ENCODE measurements at places on chromosomes 1 and 21.

GRCh38 chr1:64310760-64311159 lies 107.3 kb downstream of the UBE2U start:
- no peak for DNase-seq

DNA sequence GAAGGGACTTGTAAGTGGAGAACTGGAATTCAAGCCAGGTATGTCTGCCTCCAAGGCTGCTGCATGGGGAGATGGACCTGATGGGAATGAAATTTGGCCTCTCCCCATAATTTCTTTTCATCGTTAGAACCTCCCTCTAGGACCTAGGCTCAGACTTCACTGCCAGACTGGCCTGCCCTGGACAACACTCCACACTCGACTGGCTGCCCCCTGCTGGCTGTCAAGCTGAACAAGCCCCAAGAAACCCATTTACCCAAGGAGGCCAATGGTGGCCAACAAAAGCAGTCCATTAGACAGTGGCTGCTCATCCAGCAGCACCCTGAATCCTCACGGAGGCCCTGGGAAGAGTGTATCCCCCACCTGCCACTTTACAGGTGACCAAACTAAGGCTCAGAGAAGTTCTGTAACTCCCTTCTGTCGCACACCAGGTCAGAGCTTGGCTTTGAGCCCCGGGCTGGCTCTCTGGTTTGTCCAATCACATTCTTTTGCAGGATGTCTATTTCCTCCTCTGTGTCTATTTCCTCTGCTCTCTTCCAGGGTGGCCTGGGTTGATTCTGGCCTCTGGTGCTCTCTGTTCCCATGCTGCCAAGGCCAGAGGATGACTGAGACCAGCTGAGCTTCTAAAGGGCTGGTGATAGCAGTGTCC lies 3.8 kb downstream of the RNF186 start:
- no peak for DNase-seq

DNA sequence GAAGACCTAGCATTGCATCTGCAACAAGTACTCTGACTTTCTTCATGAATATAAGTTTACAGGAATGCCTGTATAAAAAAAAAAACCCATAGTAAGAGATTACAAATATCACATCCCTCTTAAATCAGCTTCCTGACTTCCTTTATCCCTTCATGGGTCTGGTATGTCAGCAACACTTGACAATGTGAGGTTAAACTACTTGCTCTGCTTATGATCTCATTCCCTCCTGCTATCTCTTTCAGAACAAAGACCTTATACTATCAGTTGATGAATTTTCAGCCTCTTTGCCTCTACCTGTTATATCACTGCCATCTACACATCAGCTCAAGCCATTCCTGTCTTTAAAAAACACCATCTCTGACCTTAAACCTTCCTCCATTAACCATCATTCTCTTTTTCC lies 130.9 kb upstream of the SAMSN1 start:
- DNase-seq = no peak

GRCh38 chr1:201500670-201501120 lies 6.2 kb downstream of the CSRP1 start:
- no peak for DNase-seq

- DNase-seq = peak; percentile 32
Observed at GRCh38 chr1:244050835-244051444, at the start of gene ZBTB18. TSS of gene ZBTB18 (plus strand) at chr1:244051283. CDS start at chr1:244051432, 149 bp downstream.

DNA sequence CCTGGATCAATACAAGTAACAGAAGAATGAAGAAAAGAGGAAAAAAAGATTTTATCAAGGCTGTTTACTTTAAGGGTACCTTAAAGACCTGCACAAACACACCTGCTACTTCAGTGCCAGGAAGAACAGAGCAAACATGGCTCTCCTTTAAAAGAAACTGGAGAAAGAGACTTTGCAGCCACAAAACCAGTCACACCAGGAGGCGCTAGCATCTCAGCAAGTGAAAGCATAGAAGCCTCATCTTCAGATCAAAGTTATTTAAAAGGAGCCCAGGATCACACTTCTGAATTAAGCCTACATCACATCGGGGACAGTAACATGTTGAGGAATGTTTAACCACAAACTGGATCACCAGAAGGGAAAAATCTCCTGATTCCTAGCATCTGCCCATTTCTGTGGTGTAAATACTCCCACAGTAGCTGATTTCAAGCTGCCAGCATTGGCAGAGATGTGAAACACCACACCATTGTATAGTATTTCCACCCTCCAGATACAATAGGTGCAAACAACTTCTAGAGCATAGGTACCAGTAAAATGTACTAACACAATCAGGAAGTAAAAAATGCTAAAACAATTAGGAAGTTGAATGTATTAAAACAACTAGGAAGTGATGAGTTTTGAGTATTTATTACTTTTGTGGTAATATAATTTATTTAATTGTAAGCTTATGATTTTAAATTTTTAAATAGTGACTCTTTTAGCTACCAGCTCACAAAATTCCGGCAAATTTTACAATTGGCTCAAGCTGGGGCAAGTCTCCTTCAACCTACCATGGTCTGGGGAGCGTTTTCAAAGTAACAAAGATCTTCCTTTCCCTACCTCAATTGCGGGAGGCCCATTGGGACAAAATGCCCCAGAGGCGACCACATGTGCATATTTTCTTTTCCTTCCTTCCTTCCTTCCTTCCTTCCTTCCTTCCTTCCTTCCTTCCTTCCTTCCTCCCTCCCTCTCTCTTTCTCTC lies 105.3 kb upstream of the CLDN14 start:
- DNase-seq = no peak

DNA sequence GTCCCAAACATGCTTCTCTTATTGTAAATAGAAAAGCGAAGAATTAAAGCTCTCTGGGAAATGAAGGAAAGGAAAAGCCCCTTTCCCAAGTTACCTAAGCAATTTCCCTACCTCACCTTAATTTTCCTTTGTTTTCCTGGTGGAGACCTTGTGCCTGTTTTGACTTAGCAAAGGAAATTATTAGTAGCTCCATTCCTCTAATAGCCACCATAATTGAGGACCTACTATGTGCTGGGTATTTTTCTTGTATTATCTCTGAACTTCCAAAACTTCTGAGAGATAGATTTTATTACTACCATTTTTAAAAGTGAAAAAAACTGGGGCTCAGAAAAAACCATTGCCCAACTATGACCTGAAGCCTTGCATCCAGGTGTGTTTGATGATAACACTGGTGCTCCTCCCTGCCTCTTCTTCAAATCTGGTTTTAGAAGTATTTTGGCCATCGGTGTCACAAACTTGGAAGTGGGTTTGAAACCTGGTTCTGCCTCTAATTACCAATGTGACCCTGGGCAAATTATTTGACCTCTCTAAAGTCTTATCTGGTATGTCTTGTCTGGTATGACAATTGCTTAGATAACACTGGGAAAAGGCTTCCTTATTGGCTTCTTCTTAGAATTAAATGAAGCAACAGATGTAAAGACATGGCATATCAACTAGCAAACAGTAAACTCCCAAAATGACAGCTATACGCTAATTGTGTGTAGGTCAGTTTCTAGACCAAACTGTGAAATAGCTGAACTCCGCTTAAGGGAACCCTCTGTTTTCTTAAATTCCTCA lies 39.5 kb downstream of the BCL9 start:
- DNase-seq = no peak

GRCh38 chr21:36686955-36687354 lies 12.0 kb upstream of the SIM2 start:
- DNase-seq = no peak

DNA sequence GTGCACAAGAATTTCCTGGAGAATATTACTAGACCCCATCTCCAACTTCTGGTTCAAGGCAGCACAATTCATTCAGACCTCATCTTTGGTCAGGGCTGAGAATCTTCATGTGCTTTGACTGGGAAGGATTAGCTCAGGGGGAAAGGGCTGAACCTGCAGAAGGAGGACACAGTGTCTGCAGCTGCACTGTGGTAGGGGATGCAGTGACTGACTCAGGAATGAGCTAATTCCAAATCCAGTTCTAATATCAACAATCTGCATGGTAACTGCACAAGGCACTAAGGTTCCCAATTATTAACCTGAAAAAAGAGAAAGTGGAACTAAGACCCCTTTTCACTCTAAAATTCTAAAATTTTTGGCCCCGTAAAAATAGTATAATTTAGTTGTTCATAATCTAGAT lies 31.6 kb downstream of the TTLL7 start:
- no peak for DNase-seq

DNA sequence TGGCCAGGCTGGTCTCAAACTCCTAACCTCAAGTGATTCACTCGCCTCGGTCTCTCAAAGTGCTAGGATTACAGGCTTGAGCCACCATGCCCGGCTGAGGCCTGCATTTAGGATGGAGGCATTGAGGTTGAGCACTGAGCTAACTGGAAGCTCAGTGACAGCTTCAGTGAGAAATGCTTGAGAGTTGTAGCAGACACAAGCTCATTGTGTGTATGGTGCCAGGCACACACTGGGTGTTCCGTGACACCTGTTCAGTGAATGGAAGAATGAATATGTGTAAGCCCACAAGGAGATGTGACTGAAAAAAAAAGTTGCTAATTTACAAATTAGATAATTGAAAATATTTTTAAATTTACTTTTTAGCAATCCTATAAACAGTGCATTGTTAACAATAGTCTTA lies 21.8 kb downstream of the LURAP1 start:
- DNase-seq = no peak

GRCh38 chr21:24870633-24871032 lies 736.6 kb downstream of the MRPL39 start:
- no peak for DNase-seq

DNA sequence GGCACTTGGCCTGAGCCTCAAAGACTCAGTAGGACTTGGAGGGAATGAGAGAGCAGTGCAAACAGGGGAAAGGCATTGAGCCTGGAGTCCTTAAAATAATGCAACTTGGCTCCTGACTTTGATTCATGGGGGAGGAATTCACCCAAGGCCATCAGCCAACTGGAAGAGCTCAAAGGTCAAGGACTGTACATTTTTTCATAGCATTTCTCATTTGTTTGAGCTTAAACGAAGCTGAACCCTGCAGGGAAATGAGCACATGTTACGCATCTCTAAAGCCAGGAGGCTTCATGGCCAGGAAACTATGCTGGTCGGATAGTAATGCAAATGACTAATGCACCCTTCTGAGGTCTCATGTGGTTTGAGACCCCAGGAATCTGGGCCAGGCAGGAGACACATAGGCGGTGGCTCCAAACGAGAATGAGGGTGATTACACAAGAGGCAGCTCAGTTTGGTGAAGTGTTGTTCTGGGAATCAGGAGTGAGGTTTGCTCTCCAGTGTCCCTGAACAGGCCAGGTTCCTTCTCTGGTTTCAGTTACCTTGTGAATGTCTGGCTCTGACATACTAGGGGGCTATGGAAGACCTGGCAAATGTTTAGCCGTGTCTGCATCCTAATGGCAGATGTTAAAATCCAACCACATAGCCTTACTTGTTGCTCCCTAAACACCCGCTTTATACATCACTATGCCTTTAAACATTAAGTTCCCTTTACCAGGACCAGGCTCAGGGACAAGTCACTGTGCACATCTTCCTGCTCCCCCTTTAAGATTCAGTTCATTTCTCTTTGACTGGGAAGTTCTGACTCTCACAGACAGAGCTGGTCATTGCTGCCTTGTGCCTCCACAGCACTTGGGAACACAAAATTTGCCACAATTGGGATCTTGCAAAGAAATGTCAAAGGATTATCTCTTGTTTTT lies 503.9 kb upstream of the USP24 start:
- no peak for DNase-seq

GRCh38 chr1:237444120-237444790 lies 402.3 kb downstream of the RYR2 start:
- no peak for DNase-seq
